NCI-H2107 (cell line): ENCODE measurements at places on chromosomes 5 and 9.
A peak's percentile ranks its signal among the peaks of the same experiment; 100 is the strongest.

DNA sequence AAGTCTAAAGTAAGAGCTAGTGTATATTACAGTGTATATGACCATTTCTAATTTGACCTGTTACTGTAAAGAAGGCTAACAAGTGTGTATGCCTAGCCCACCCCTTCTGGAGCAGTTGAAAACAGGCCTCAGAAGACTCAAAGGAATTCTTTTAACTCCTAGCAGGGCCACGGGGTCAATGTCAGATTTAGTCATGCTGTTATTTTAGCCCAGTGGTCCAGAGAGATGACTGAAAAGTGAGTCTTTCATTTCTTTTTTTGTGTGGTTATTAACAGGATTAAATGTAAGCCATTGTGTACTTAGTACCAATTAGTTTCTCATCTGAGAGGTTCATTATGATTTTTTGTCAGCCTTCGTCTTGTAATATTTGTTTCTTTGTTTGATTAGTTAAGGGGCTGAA lies 24.4 kb downstream of the ZCCHC7 start:
- DNase-seq, result no peak

DNA sequence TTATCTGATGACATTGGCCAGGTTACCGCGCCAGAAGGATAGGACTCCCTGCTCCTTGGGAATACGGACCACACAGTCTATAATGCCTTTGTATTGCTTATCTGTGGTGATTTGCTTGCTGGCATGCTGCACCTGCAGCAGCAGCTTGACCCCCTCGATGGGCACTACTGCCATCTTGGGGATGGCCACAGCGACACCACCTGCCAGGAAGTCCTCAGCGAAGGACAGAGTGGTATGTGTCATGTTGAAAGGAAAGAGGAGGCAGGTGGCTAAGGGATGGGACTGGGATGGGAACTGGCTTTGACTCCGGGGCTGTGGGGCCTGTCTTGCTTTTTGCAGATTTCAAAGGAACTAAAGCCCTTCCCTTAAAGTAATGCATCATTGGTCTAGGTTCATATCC lies 50.3 kb upstream of the ACO1 start:
- DNase-seq, result no peak

GRCh38 chr9:131704141-131704983 lies 35.5 kb downstream of the RAPGEF1 start:
- no peak for DNase-seq

DNA sequence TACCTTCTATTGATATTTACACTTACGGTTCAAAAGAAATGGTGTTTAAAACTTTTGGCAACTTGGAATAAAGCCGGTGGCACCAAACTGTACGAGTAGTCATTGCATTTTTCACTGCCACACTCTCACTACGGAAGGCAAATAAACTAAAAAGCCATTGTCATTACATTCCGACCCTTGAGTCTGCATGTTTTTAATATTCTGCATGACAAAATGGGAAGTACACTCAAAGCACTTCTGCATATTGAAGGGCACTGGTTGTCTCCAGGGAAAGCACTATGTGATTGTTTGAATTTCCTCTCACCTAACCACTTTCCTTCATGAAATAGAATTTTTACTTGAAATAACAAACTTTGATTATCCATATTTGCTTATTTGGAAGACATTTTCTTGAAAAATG lies 426.3 kb downstream of the CETN3 start:
- no peak for DNase-seq

GRCh38 chr5:179375236-179375685 lies 30.0 kb upstream of the ADAMTS2 start:
- no peak for DNase-seq

- no peak for DNase-seq
Observed at GRCh38 chr9:96004379-96004778, 128.9 kb downstream of the ERCC6L2 start.

DNA sequence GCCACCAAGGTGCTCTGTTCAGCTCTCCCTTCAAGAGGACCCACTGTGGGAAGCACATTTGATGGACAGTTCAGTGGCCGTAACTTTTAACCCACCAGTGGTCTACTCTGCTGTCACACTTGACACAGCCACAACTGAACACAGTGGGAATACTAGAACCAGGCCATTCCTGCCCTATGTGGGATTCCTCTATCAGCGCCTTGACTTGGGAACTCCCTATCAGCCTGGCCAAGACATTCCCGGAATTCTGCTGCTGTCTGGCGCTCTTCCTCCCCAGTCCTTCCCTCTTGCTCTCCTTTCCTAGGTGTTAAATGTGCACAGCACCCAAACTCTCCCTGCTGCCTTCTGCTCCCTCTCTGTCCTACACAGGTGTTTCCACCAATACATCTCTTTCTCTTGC lies 23.1 kb upstream of the SH3PXD2B start:
- DNase-seq, result no peak

DNA sequence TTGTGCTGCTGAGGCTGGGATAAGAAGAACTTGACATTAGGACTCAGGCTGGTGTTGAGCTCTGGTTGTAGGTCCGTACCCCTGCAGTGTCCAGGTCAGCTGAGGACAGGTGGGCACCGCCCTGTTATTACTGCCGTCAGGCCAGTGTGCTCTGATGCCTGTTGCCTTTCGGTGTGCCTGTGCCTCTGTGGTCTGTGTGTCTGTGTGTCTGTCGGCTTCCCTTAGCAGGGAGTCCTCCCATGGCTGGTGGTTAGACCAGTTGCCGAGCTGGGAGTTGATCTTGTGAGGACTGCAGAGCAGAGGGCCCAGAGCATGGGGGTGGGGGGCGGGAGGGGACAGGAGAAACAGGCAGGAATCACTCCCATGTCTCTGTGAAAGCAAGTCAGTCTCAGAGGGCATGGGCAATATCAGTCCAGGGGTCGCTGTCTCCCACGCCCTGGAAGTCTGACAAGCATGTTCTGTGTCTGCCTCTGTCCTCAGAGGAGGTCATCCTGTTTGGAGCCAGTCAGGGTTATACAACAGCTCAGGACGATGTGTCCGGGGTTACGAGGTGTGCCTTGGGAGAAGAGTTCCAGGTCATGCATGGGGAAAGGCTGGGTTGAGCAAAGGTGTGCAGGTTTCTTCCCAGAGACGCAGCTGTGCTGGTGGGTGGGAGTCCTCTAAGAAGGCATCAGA lies 67.3 kb upstream of the GARNL3 start:
- no peak for DNase-seq

DNA sequence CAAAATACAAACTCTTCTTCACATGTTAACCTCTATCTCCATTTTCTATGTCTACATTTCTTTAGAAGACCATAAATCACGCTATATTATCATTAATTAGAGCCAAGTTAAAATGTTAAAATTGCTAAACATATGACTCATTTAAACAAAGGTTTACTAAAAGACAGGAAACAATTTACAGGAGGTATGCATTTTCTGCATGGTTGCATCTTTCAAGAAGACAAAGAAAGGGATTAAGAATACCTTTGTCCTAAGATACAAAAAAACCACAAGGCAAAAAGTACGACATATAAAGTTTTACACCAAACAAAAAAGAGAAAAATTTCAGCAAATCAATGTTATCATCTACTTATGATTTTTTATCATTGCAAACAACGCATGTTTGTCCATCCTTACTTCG lies 324.4 kb downstream of the PDE4D start:
- no peak for DNase-seq

GRCh38 chr5:178069909-178070308 lies 43.4 kb upstream of the N4BP3 start:
- peak; percentile 25 for DNase-seq
